ENCODE measurements at places on chromosomes 7 and 10.

GRCh38 chr7:106471686-106472440, 187.1 kb upstream of the NAMPT start:
- DNase-seq, result no peak

DNA sequence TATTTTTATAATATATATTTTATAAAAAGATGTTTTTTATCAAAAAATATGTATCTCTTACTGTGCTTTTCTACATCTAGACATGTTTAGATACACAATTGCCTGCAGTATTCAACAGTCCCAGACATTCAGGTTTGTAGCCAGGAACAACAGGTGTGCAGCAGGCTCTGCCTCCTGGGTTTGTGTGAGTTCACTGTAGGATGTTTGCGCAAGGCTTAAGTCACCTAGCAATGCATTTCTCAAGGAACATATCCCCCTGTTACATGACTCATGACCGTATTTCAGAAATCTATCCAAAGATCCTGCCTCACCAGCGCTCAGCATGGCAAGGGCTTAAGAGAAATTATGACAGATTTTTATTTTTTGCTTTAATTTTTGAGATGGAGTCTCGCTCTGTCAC, 41.5 kb downstream of the PITRM1 start:
- DNase-seq, result no peak

DNA sequence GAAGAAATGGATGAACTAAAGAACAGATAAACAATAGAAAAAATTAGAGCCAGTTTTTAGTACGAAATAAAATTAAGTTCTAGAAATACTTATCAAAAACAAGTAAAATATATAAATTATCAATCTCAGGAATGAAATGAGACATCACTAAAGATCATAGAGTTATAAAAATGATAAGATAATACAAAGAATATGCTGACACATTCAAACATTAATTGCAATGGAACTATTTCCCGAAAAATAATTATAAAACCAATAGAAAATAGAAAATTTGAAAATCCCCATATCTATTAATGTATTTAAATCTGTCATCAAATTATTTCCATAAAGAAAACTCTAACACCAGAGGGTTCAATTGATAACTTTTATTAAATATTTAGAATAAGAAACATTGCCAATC, 458.1 kb upstream of the MBL2 start:
- no peak for DNase-seq

- DNase-seq, result no peak
These were observed 331.4 kb upstream of the MGMT start for GRCh38 chr10:129135624-129136023.

DNA sequence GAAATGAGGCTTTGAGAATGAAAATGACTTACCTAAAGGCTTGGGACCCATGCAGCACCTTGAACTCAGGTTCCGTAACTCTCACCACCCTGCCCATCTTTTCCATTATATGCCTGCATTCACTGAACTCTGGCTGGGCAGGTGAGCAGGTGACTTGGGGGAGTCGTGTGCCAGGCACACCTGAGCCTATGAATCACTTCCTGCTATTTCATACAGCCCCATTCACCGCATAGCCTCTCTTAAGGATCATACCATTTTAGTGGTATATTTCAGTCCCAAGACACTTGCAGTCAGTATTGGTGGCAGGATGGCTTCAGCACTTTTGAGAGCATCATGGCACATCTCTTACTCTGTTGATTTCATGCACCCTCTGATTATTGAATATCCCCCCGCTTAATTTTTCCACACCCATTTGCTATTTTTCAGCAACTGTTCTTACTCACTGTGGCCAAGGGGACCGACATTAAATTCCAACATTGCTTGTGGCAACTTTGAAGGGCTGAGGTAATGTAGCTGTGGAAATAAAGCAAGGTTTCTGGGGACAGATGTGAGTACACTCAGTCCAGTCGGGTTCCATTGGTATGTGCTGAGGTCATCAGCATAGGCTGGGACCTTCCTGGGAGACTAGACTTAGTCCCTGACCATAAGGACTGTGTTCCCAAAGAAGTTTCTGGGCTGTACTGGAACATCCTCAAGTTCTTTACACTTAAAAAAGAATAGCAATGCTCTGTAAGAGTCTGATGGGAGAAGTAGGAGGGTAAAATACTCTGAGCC, 39.8 kb upstream of the ZNF438 start:
- DNase-seq, result no peak

- DNase-seq, result no peak
These were observed 26.7 kb downstream of the CREB3L2 start for GRCh38 chr7:137975221-137975620.

DNA sequence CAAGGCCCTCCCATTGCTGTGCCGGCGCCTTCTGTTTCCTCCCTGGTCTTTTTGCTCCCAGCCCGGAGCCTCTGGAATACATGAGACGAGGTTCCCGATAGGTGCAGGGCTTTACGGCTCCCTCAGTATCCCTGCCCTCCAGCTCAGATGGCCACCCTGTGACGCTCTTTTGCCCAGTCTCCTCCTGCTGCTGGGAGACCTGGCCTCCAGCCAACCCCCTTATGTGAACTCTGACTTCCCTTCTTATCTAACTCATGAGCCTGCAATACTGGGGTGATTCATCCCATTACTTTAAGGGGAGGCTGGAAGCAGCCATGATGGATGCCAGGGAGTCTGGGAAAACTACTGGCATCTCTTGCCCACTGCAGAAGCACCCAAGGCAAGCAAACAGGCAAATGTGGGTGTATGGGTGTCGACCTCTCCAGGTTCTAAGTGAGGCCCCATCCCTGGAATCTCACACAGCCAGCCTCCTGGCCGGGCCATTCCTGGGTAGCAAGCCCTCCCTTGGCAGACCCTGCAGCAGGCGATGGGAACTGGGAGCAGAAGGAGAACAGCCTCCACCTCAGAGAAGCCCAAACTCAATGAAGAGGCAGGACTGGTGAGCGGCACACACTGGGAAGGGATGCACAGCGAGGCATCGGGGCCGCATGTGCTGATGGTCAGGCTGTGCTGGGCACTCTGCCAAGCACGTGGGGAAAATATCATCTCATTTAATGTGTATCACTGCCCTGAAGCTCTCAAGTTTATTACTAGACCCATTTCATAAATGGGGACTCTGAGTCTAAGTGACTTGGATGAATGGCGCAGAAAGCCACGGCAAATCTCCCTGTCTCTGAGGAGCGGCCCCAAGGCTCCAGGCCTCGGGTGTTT, 97.5 kb downstream of the FAM53B start:
- no peak for DNase-seq

GRCh38 chr10:71158902-71159301, 53.5 kb upstream of the UNC5B start:
- DNase-seq, result no peak

DNA sequence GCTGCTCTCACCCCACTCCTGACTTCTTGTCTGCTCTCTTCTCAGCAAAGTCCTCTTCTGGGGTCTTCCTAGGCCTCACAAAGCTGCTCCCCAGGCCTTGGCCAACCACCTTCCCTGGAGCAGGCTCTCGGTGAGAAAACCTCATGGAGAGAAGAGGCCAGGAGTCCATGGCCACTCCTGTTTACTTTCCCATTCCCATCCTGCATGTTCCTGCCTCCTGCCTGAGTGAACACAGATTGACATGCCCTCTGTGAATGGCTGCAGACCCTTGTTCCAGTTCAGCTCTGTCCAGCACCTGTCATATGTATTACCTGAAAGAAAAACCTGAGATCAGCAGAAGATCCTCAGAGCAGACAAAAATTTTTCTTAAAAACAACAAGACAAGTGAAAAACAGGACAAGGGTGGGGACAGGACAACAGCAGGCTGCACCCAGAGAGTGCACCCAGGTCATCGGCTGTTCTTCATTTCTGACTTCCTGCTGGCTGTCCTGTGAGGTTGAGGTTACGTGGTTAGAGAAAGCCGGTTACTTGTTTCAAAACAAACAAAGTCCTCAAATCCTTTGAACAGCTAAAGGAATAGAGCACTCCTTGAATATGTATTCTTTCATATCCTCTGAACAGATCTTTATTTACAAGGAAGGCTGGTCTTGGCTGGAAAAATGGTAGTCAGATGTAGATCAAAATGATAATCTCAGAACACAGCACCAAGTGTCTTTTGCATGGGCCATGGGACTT, 34.0 kb upstream of the DLD start:
- no peak for DNase-seq

DNA sequence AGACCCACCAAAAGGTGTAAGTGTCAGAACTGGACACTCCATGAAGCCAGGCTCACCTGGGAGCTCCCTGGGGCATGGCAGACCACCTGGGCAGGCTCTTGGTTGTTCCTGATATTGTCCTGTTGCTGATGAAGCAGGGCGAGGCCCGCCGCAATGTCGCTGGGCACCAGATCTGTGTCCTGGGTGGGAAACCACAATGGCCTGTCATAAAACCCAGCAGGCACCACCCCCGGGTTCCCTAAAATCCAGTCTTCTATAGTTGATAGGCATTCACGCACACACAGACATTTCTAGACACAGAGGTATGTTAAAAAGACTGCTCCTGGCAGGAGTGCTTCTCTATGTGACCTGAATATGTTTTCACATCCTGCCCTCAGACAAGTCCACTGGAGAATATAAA, 15.0 kb downstream of the DAGLB start:
- DNase-seq, result no peak
